ENCODE measurements at places on chromosomes 7 and 10. TPM values are rescaled to one million over a fixed set of nuclear protein-coding genes. Genes with fewer than 3 reads are reported as not detected.

The ADAMTS14 gene
- not detected for total RNA-seq

The C7orf57 gene
- total RNA-seq = 0.33 TPM

The PNLIPRP3 gene
- not detected for total RNA-seq

The TUBAL3 gene
- total RNA-seq = not detected

The ELN gene
- not detected for total RNA-seq

The CLEC5A gene
- total RNA-seq = not detected

The ADAM8 gene
- total RNA-seq = 124 TPM

The COL17A1 gene
- total RNA-seq = not detected

GRCh38 chr7:36984710-36985312 is 260.5 kb upstream of the AOAH start:
- DNase-seq = no peak
- H3K36me3 ChIP-seq = peaks cover 22% of the 10 kb centered on the region
- H3K27me3 ChIP-seq = no peaks in the 10 kb centered on the region
- peaks cover 23% of the 10 kb centered on the region for H3K4me1 ChIP-seq

GRCh38 chr10:13227031-13227430 is 7.1 kb downstream of the UCMA start:
- no peak overlapping the region for H3K27ac ChIP-seq
- no peaks in the 10 kb centered on the region for H3K36me3 ChIP-seq
- H3K4me3 ChIP-seq = no peak overlapping the region
- no peaks in the 10 kb centered on the region for H3K27me3 ChIP-seq
- H3K4me1 ChIP-seq = no peaks in the 10 kb centered on the region
- DNase-seq = no peak

DNA sequence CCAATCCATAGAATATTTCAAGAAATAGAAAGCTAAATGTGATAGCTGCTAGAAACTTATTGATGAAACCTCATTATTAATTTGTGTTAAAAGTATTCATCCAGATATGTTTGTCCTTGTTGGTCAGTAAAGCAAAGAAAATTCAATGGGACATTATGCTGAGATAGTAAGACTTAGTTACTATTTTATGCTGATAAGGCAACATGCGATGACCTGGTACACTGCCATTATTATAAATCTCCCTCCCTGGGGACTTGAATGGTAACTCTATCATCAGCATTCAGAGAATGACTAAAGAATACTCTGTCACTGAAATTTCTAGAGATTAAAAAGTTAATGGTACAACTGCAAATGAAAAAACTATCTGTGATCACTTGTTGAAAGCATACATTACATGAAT is 54.9 kb downstream of the ARHGAP12 start:
- DNase-seq = no peak
- H3K4me1 ChIP-seq = peaks cover 32% of the 10 kb centered on the region
- H3K27ac ChIP-seq = no peak overlapping the region
- H3K36me3 ChIP-seq = no peaks in the 10 kb centered on the region
- no peaks in the 10 kb centered on the region for H3K27me3 ChIP-seq

DNA sequence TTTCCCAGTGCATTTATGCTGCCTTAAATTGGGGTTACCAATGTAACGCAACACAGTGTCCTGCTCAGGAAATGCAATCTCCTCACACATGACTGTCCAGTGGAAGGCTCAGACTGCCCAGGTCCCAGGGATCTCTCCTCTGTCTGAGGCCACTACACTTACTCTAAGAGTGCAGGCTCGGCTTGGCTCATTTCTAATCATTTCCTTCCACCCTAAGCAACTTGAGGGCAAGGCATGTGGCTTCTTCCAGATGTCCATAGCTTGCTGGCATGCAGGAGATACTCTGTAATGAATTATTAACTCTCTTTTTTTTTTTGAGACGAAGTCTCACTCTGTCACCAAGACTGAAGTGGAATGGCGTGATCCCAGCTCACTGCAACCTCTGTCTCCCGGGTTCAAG is 23.7 kb downstream of the PLAC9 start:
- H3K27ac ChIP-seq = peak overlapping the region; percentile 52
- no peaks in the 10 kb centered on the region for H3K27me3 ChIP-seq
- no peak for DNase-seq
- peaks cover 10% of the 10 kb centered on the region for H3K4me1 ChIP-seq

GRCh38 chr7:155097338-155097737 is 27.2 kb downstream of the HTR5A start:
- no peak overlapping the region for H3K4me3 ChIP-seq
- no peak overlapping the region for H3K27ac ChIP-seq
- H3K27me3 ChIP-seq = peaks cover 8% of the 10 kb centered on the region
- no peaks in the 10 kb centered on the region for H3K4me1 ChIP-seq

GRCh38 chr10:104557966-104558365 is 83.1 kb upstream of the SORCS3 start:
- peaks cover 8% of the 10 kb centered on the region for H3K27me3 ChIP-seq
- H3K4me3 ChIP-seq = no peak overlapping the region
- no peaks in the 10 kb centered on the region for H3K36me3 ChIP-seq

DNA sequence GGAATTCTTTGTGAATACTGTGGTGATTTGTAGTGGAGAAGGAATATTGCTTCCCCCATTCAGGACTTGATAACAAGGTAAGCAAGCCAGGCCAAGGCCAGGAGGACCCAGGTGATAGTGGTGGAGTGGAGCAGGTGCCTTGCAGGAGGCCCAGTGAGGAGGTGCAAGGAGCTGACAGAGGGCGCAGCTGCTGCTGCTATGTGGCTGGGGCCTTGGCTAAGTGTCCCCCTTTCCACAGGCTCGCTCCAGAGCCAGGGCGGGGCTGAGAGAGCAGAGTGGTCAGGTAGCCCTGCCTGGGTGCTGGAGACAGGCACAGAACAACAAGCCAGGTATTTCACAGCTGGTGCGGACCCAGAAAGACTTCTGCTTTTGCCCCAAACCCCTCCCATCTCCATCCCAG is 162.9 kb downstream of the EGFR start:
- no peak overlapping the region for H3K4me3 ChIP-seq
- peaks cover 6% of the 10 kb centered on the region for H3K27me3 ChIP-seq
- no peak for DNase-seq
- no peak overlapping the region for H3K27ac ChIP-seq

- no peaks in the 10 kb centered on the region for H3K27me3 ChIP-seq
- no peak overlapping the region for H3K27ac ChIP-seq
- no peaks in the 10 kb centered on the region for H3K4me1 ChIP-seq
- DNase-seq = no peak
Observed at GRCh38 chr10:127966875-127967274, 60.0 kb downstream of the PTPRE start.

- no peak overlapping the region for H3K4me3 ChIP-seq
- no peak overlapping the region for H3K27ac ChIP-seq
- H3K27me3 ChIP-seq = no peaks in the 10 kb centered on the region
- H3K36me3 ChIP-seq = no peaks in the 10 kb centered on the region
- no peak for DNase-seq
Observed at GRCh38 chr7:15625466-15625865, 61.0 kb downstream of the MEOX2 start.

- no peak for DNase-seq
- no peaks in the 10 kb centered on the region for H3K27me3 ChIP-seq
- H3K27ac ChIP-seq = peak overlapping the region; percentile 94
- H3K4me3 ChIP-seq = peak overlapping the region; percentile 65
- H3K4me1 ChIP-seq = peaks cover 44% of the 10 kb centered on the region
- peaks cover 7% of the 10 kb centered on the region for H3K36me3 ChIP-seq
Observed at GRCh38 chr7:17233603-17234002, 64.8 kb upstream of the AHR start.

DNA sequence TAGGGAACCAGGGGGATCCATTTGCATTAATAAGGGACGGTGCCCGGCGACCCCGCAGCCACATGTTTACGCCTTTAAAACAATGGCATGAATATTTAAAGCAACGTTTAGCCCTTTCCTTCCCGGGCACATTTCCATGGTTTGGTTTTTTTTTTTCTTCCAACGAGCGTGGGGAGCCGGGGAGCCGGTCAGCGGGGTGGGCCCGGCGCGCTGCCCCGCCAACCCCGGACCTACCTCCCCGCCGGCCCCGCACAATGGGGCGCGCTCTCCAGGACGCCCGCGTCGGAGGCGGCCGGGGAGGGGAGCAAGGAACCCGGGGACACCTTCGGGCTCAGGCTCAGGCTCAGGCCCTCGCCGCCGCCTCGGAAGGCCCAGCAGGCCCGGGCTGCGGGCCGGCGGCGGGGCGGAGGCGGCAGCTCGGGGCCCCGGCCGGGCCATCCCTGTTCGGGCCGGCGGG is 1.0 kb downstream of the SEPHS1 start:
- H3K4me1 ChIP-seq = peaks cover 55% of the 10 kb centered on the region
- peak overlapping the region; percentile 90 for H3K27ac ChIP-seq
- no peak for DNase-seq

- H3K27me3 ChIP-seq = no peaks in the 10 kb centered on the region
- H3K36me3 ChIP-seq = no peaks in the 10 kb centered on the region
- no peak overlapping the region for H3K4me3 ChIP-seq
- DNase-seq = no peak
Observed at GRCh38 chr7:28701731-28702130, 256.4 kb downstream of the TRIL start.

DNA sequence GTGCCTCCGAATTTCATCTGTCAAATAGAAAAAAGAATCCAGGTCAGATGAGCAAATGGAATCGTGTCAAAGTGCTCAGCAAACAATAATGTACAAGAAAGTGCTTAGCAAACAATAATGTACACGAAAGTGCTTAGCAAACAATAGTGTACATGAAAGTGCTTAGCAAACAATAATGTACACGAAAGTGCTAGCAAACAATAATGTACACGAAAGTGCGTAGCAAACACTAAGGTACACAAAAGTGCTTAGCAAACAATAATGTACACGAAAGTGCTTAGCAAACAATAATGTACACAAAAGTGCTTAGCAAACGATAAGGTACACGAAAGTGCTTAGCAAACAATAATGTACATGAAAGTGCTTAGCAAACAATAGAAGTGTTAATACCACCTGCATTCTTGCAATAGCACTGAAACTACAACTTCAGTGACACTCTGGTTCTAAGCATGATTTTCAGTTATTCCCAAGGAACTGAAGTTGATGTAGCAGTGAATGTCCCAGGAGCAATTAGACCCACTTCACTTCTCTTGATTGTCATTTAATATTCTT is 33.4 kb upstream of the MYL10 start:
- no peaks in the 10 kb centered on the region for H3K36me3 ChIP-seq
- H3K4me1 ChIP-seq = no peaks in the 10 kb centered on the region
- H3K27ac ChIP-seq = no peak overlapping the region
- no peak overlapping the region for H3K4me3 ChIP-seq

All from activated CD4-positive, alpha-beta T cell treated with anti-CD3 and anti-CD28 coated beads for 36 hours (primary cell).